Spleen (tissue), 13 donors: ENCODE measurements at places on chromosomes 16 and 17. TPM values are rescaled to one million over a fixed set of nuclear protein-coding genes. Genes with fewer than 3 reads are reported as not detected.

DNA sequence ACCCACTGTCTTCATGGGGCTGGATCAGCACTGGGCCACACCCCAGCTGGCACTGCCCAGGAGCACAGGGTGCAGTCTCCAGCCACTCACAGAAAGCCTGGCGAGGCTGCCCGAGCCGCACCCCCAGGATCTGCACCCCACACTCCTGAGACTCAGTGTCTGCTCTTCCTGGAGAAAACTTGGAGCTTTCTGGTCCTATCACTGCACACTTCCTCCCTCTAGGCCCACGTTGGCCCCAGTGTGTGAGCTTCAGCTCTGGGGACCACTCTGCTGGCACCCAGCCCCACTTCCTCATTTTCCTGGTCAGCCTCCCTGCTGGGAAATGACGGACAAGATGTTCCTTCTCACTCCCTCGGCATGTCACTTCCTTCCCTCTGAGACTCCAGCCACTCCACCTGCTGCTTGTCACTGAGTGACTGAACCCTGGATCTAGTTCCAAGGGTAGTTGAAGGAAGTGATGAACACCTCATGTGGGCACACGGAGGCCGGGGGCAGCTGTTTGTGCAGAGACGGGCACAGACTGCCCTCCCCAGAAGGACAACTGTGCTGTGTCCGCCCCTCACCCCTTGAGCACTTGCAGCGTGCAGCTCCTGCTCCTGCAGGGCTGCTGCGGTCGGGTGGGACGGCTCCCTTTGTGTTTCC lies 29.0 kb downstream of the ZC3H18 start:
- peak overlapping the region; percentile 39 for H3K27ac ChIP-seq
- H3K27me3 ChIP-seq: no peaks in the 10 kb centered on the region
- H3K4me1 ChIP-seq: peaks cover 78% of the 10 kb centered on the region
- H3K36me3 ChIP-seq: peaks cover 84% of the 10 kb centered on the region
- DNase-seq: peak; percentile 90

GRCh38 chr17:16352303-16352666 lies 984 bp downstream of the CENPV start:
- peaks cover 11% of the 10 kb centered on the region for H3K27me3 ChIP-seq
- peaks cover 26% of the 10 kb centered on the region for H3K4me1 ChIP-seq
- no peak overlapping the region for H3K27ac ChIP-seq
- peak; percentile 77 for DNase-seq
- H3K4me3 ChIP-seq: peak overlapping the region; percentile 72

GRCh38 chr17:81481073-81481799 lies 31.4 kb downstream of the ACTG1 start:
- H3K36me3 ChIP-seq: no peaks in the 10 kb centered on the region
- no peaks in the 10 kb centered on the region for H3K27me3 ChIP-seq
- no peak for DNase-seq
- no peak overlapping the region for H3K27ac ChIP-seq
- H3K4me1 ChIP-seq: peaks cover 61% of the 10 kb centered on the region

- DNase-seq: no peak
- H3K4me1 ChIP-seq: no peaks in the 10 kb centered on the region
- H3K4me3 ChIP-seq: no peak overlapping the region
- no peaks in the 10 kb centered on the region for H3K27me3 ChIP-seq
- no peaks in the 10 kb centered on the region for H3K36me3 ChIP-seq
Observed at GRCh38 chr16:17483351-17483750, 12.6 kb upstream of the XYLT1 start.

- peaks cover 3% of the 10 kb centered on the region for H3K4me1 ChIP-seq
- no peaks in the 10 kb centered on the region for H3K27me3 ChIP-seq
- H3K4me3 ChIP-seq: no peak overlapping the region
- no peak overlapping the region for H3K27ac ChIP-seq
- DNase-seq: no peak
- H3K36me3 ChIP-seq: no peaks in the 10 kb centered on the region
Observed at GRCh38 chr17:50785946-50786570, 18.7 kb upstream of the ANKRD40CL start.

ATP6V0D1 gene
- 37.3 TPM for polyA plus RNA-seq

GRCh38 chr16:66036184-66036583 lies 330.3 kb upstream of the CDH5 start:
- no peaks in the 10 kb centered on the region for H3K36me3 ChIP-seq
- H3K27ac ChIP-seq: peak overlapping the region; percentile 19
- DNase-seq: no peak
- no peaks in the 10 kb centered on the region for H3K27me3 ChIP-seq
- no peak overlapping the region for H3K4me3 ChIP-seq

- no peaks in the 10 kb centered on the region for H3K4me1 ChIP-seq
- no peak overlapping the region for H3K27ac ChIP-seq
- DNase-seq: peak; percentile 67
Observed at GRCh38 chr16:85430523-85431421, 182.3 kb upstream of the GSE1 start.

- H3K36me3 ChIP-seq: no peaks in the 10 kb centered on the region
- DNase-seq: peak; percentile 52
- no peaks in the 10 kb centered on the region for H3K27me3 ChIP-seq
- peaks cover 40% of the 10 kb centered on the region for H3K4me1 ChIP-seq
- peak overlapping the region; percentile 99 for H3K27ac ChIP-seq
Observed at GRCh38 chr16:27204312-27204915, 1.1 kb downstream of the KDM8 start.

DNA sequence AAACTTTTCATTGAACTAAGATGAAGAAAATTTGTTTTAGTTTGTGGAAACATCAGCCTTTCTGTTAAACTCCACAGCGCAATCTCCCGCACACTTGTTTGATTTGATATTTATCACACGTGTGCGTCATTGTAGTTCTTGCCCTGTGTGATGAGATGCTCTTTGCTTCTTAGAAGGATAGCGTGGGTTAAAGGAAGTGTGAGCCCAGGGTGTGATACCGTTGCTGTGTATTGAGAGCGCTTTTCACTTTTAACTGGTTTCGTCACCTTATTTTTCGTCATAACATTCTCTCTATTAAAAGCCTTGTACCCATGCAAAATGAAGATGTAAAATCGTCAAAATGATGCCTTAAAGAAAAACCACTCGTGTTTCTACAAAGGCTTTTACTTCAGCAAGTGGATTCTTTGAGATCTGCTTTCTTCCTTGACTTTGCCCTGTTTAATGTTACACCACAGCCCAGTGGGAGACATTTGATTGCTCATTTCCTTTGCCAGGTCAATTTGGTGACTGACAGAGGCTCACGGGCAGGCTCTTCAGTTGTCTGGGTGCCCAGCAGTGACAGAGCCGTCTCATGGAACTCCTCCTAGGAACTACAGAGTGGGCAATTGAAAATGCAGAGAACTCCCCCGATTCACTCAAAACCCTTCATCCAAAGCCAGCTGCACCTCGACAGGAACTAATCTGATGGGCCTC lies 61.1 kb downstream of the RPA1 start:
- no peak for DNase-seq
- peaks cover 2% of the 10 kb centered on the region for H3K36me3 ChIP-seq
- H3K27ac ChIP-seq: no peak overlapping the region
- no peaks in the 10 kb centered on the region for H3K4me1 ChIP-seq

GRCh38 chr16:53093162-53093744 lies 38.5 kb downstream of the CHD9 start:
- no peaks in the 10 kb centered on the region for H3K36me3 ChIP-seq
- no peak overlapping the region for H3K4me3 ChIP-seq
- H3K27ac ChIP-seq: peak overlapping the region; percentile 89
- no peak for DNase-seq
- peaks cover 77% of the 10 kb centered on the region for H3K4me1 ChIP-seq

DNA sequence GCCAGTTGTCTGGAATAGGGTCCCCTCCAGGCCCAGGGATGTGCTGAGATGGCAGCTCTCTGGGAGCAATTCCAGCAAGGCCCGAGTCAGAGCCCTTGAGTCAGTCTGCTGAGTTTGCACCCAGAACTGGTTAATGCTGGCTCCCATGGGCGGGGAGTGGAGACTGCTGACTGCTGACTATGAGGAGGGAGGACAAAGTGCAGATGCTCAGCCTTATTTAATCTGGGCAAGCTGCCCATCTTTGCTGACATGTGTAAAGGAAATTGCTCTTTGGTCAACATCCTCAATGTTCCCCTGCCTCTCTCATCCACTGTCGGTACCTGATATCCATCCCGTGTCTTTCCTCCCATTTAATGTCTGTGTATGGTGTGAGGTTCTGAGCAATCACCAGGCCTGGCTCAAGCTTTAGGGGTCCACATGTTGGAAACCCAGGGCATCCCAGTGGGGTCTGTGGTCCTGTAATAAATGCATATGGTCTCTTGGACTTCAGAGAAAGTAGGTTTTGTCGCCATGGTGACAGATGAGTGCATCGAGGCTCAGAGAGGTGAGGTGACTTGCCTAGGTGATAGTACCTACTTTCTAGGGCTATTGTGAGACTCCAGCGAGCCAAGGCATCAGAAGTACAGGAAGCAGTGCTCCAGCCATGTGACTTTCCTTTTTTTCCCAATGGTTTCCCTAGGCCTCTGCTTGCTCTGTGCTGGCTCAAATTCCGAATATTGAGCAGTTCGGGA lies 20.0 kb upstream of the RNF135 start:
- H3K27ac ChIP-seq: no peak overlapping the region
- peak; percentile 84 for DNase-seq
- no peaks in the 10 kb centered on the region for H3K36me3 ChIP-seq
- no peaks in the 10 kb centered on the region for H3K27me3 ChIP-seq

ACSM2A gene
- polyA plus RNA-seq: not detected

- H3K4me3 ChIP-seq: no peak overlapping the region
- no peaks in the 10 kb centered on the region for H3K27me3 ChIP-seq
- no peak for DNase-seq
- no peaks in the 10 kb centered on the region for H3K4me1 ChIP-seq
- H3K36me3 ChIP-seq: no peaks in the 10 kb centered on the region
Observed at GRCh38 chr17:71316176-71316897, 804.5 kb upstream of the SOX9 start.

- no peak for DNase-seq
- no peaks in the 10 kb centered on the region for H3K36me3 ChIP-seq
- no peaks in the 10 kb centered on the region for H3K4me1 ChIP-seq
Observed at GRCh38 chr17:22435231-22435974, 743.1 kb downstream of the KCNJ18 start.

DNA sequence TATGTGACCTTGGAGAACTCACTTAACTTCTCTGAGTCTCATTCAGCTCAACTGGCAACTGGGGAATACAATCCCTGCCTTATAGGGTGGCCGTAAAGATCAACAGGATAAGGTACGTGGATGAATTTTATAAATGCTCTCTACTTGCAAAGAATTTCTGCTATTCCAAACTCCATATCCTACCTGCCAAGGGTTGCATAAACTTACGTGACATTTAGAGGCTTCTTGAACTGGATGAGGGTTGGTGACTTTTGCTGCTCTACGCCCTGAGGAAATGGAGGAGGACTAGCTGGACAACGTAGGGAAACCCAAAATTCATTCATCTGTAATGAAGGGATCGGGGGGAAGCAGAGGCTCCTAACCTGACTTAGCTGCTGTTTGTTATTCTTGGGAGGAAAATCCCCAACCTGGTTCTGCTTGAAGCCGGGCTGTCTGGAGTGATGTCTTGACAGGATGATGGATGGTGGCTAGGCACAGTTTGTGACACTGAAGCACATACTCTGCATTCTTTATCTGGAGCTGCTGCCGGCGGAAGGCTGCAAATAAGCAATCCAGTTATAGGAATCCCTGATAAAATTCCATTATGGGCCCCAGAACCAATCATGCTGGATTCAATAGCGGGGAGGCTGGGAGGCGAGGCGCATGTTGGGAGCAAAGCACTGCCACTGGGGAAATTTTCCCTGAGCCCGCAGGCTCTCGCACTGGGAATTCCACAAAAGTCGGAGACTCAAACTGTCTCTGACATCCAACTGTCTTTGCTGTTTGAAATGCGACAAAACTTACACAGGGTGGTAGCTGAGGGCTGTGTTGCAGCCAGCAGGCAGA lies 94.7 kb upstream of the SDK2 start:
- no peaks in the 10 kb centered on the region for H3K27me3 ChIP-seq
- DNase-seq: no peak

DNA sequence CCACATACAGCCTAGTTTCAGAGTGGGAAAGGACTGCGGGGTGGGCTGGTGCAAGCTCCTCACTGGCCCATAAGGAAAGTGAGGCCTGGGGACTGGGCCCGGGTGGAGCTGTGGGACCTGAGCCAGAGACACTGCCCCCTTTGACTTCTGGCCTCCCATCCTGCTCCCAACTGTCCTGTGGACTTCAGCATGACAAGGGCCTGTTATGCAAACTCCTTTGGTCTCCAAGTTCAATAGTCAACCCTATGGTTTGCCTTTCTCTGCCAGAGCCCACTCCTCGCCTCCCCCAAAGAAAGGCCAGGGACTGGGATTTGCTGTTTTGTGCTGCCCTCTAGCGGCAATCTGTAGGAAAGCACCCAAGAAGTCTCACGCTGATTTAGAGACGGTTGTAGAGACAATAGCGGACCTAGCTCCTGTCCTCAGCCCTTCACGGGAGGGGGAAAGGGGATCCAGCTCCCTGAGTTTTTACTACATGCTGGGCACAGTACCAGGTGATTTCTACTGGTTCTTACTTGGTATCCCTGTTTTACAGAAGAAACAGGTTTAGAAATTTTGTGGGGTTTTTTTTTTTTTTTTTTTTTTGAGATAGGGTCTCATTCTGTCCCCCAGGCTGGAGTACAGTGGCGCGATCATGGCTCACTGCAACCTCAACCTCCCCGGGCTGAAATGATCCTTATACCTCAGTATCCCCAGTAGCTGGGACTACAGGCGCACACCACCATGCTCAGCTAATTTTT lies 1.2 kb upstream of the TLCD3B start:
- DNase-seq: no peak
- peaks cover 10% of the 10 kb centered on the region for H3K4me1 ChIP-seq
- H3K36me3 ChIP-seq: no peaks in the 10 kb centered on the region
- H3K27ac ChIP-seq: no peak overlapping the region

DNA sequence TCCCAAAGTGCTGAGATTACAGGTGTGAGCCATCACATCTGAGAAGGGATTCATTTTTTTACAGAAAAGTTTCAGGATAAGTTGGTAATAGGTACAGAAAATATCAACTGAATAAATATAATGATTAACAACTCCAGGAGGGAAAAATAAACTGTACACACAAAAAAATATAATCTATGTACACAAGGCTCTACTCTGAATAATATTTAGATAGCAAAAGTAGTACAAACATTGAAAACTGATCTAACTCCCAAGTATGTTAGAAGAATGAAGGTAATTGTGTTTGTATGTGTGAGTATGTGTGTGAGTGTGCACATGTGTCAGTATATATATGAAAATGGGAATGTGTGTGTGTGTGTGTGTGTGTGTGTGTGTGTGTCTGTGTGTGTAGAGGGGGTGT lies 20.4 kb downstream of the TUBD1 start:
- H3K27ac ChIP-seq: no peak overlapping the region
- H3K4me3 ChIP-seq: no peak overlapping the region
- DNase-seq: no peak
- no peaks in the 10 kb centered on the region for H3K4me1 ChIP-seq
